ENCODE measurements at places on chromosomes 2 and 18.

GRCh38 chr2:229818230-229818629 is 103.6 kb downstream of the TRIP12 start:
- no peak for DNase-seq

DNA sequence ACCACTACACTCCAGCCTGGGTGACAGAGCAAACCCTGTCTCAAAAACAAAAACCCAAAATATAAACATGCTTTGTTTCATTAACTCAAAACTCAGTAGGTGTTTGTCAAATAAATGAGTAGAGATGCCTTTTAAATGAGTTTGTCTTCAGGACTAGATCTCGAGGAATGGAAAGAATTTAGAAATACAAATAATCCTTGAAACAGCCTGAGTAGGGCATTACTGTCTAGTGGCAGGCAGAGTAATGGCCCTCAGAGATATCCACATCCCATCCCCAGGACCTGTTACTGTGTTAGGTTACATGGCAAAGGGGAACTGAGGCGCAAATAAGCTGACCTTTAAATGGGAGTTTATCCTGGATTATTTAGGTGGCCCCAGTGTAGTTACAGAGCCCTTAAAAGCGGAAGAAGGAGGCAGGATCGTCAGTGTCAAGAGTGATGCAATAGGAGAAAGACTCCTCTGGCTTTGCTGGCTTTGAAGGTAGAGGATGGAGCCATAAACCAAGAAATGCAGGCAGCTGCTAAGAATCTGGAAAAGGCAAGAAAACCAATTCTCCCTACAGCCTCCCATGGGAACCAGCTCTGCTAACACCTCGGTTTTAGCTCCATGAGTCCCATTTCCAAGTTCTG is 63.0 kb downstream of the CABLES1 start:
- no peak for DNase-seq

DNA sequence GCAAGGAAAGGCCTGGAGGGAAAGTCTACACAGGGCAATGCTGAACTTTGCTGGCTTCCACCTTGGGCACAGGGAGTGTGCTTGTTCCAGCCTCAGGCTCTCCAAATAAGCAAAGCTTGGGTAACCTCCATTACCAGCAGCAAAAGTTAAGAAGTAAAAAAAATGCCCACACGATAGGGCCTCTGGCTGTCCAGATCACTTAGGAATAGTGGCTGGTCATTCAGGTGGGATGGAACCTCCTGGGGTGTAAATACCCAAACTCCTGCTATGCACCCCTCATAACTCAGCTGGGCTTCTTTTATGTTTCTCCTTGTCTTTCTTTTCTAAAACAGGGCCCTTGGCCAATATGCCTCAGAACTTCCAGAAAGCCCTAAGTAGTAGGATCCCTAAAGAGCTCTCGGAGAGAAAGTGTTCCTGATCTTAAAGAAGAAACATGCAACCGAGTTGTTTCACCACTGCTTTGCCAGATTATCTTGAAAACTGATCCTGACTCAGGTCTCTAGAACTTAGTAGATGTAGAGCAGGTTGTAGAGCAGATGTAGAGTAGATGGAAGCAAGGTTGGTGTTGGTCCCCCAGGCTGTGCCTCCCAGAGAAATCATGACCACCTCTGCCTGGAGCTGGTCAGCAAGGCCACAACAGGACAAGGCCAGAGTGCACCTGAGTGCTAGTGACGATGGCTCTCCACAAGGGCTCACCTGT is 2.0 kb upstream of the OSR1 start:
- DNase-seq: no peak

GRCh38 chr2:86062043-86062442 is 43.6 kb downstream of the POLR1A start:
- no peak for DNase-seq

- no peak for DNase-seq
Observed at GRCh38 chr2:144411473-144411872, 108.4 kb downstream of the ZEB2 start.
